ENCODE measurements at places on chromosomes 13 and 19.

DNA sequence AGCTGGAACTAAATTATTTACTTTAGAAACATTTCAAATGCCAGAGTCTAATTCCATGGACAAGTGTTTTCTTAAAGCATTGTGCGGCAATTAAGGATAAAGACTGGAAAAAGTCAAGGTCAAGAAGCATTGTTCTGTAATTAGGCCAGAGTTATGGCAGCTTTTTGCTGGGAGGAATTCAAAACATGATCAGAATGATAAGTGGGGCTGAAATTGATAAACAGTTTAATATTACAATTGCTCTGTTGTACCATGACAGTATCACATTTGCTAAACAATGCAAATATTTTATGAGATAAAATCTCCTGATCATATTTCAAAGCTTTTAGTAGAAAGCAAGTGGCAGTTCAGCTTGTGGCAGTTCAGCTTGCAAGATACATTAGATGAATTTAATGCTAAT lies 513.7 kb downstream of the GPC6 start:
- no peak for DNase-seq

- no peak for DNase-seq
Measured at GRCh38 chr13:99028890-99029289, 51.0 kb upstream of the DOCK9 start.

DNA sequence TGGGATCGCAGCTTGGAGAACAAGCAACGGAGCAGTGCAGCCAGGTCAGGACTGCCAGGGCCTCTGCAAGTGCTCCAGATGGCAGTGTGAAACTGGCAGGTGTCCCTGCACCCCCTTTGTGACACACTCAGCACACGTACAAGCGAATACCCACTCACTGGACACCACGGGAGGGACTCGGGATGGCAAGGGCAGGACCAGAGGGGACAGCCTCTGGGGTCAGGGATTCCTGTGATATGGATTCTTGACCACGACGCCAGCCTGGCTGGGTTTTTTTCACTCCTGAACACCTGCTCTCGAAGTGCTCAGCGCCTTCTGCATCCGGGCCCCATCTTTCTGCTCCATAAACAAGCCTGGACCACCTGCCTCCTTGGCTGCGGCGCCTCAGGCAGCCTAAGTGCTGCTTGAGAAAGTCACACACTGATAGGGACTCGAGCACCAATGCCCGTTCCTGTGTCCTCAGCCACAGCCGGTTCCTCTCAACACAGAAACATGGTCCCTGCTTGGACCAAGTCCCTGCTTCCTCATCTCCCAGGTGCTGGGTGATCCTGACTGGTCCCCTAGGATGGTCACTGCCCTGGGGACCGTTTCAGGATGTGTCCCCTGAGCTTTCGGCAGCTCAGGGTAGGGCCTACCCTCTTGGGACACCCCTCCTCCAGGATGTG lies 22.0 kb downstream of the ELAVL1 start:
- no peak for DNase-seq

DNA sequence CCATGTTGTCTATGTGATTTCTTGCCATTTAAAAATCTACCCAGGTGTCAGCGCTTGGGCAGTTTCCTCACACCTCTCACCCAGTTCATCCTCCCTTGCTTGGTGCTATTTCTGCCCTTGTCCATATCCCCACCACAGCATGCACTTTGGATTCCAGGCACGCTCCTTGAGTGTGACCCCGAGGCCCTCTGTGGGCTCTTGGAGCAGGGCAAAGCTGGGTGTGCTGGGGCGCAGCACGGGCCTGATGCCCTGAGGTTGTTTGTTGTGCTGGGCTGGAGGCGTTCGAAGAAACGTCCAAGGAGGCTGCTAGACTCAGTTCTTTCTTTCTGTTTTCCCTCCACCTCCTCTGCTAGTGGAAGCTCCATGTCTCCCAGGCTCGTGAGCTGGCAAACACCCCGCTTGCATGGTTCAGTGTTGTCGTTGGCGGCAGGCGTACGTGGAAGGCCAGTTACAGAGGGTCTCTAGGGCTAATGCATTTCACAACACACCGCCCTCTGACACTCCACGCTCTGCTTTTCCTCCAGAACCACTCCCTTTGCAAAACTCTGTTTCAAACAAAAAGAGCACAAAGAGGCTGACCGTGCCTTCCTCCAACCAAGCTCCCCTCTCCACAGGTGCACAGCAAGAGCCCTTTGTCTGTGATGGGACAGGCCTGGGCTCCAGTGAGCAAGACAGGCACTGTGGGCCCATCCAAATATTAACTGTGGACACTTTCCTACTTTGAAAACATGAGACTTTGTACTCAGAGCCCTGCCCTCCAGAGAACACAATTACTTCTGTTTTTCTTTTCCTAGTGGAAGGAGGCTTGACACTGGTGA lies 117.7 kb upstream of the GJB6 start:
- DNase-seq = no peak

GRCh38 chr19:3132971-3133792 lies 2.7 kb upstream of the GNA15 start:
- DNase-seq = peak; percentile 61

DNA sequence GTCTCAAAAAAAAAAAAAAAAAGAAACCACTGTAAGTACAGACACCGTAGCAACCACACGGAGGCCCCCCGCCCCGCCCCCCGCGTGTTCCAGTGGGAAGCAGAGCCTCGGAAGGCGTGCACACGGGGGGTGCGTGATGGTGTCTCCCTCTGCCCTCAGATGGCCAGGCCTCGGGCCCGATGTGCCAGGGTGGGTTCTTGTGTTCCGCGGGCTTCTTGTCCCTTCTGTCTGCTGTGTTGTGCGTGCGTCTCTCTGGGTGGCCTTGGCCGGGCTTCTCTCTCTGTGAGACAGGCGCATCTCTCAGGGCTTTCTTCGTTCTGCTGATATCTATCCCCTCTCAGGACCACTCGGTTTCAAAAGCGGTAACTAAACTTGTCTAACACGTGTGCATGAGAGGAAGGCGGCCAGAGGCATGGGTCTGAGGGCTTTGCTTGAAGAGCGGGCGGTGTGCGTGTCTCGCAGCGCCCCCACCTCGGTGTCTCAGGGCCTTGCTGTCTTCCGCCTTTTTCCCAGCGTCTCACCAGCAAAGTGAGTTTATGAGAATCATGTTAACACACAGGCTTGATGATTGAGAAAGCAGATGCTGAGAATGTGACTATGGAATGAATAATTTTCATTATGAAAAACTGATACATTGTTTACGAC lies 12.6 kb downstream of the ATP11A start:
- no peak for DNase-seq

DNA sequence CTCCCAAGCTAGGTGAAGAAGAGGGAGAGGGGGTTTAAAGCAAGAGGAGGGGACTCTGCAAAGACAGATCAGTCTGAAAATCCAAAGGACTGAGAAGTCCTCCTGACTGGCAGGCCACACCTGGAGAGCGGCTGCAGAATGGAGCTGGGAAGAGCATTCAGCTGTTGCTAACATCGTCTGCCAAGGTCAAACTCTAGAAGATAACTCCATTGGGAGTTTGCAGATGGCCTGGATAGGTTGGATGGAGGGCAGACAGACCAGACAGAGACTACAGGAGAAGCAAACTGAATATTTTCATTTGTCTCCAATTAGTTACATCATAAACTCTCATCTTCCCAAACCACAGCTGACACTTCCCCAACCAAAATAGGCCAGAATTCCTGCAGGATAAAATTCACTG lies 19.9 kb upstream of the SHISA2 start:
- DNase-seq = no peak

- DNase-seq = no peak
Measured at GRCh38 chr13:50123002-50123401, 107.8 kb downstream of the KCNRG start.

DNA sequence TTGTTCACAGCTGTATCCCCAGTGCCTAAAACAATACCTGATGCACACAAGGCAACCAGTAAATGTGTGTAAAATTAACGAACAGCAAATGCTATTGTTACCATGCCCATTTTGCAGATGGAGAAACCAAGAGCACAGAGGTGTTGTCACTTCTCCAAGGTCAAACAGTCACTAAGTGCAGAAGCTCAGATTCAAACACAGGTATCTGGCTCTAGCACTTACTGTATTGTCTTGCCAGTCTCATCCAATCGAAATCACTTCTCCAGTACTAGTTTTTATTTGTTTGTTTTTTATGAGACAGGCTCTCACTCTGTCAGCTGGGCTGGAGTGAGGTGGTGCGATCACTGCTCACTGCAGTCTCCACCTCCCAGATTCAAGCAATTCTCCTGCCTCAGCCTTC lies 13.7 kb downstream of the PLD3 start:
- DNase-seq = no peak

DNA sequence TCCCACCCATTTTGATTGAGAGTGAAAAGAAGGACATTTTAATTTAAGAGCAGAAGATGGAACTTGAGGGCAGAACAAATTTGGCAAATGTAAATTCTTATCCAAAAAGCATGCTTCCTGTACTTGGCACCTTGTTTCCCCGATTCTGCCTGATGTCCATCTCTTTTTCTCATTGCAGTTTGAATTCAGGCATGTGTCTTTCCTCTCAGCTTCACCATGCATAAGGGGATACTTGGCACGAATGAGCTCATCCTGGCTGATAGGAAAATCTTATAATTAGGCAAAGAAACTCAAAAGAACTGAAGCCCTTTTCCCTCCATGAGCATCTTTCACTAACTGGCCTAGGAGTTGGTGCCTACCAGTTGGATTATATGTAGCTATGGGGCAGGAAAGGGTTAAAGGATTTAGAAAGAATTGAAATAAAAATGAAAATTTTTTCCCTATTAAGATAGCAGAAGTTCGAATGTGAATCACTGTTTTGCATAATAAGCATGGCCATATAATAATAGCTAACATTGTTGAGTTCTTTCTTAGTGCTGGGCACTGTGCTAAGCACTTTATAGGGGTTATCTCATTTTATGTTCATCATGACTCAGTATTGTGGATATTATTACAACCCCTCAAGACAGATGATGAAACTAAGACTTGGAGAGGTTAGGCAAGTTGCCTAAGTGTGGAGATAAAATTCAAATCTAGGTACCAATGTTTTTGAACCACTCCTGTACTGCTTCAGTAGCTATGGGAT lies 386.6 kb downstream of the KCNRG start:
- no peak for DNase-seq

DNA sequence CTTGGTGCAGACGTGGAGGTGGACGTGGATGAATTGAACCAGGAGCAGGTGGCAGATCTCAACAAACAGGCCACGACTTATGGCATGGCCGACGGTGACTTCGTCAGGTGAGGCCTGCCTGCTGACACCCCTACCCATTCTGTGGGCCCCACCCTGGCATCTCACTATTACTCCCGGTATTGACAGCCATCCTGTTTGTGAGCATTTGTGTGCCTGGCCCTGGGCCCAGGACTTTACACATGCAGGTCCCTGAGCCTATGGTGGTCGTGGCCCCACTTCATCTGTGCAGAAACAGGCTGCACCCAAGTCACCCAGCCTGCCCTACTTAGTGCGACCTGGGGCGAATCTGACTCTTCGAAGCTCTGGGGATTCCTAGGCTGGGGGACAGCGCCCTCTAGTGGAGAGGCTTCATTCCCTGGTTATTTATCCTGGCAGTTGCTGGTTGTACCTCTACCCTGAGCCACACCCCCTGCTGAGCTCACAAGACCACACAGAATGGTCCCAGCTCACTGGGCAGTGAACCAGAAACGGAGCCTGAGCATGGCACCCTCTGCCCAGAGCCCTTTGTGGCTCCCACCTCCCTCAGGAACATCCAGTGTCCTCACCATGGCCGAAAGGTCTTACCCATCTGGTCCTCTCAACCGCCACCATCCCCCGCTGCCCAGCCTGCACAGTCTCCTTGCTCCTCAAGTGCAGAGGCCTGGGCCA lies 16.9 kb downstream of the ZNF296 start:
- DNase-seq = no peak

DNA sequence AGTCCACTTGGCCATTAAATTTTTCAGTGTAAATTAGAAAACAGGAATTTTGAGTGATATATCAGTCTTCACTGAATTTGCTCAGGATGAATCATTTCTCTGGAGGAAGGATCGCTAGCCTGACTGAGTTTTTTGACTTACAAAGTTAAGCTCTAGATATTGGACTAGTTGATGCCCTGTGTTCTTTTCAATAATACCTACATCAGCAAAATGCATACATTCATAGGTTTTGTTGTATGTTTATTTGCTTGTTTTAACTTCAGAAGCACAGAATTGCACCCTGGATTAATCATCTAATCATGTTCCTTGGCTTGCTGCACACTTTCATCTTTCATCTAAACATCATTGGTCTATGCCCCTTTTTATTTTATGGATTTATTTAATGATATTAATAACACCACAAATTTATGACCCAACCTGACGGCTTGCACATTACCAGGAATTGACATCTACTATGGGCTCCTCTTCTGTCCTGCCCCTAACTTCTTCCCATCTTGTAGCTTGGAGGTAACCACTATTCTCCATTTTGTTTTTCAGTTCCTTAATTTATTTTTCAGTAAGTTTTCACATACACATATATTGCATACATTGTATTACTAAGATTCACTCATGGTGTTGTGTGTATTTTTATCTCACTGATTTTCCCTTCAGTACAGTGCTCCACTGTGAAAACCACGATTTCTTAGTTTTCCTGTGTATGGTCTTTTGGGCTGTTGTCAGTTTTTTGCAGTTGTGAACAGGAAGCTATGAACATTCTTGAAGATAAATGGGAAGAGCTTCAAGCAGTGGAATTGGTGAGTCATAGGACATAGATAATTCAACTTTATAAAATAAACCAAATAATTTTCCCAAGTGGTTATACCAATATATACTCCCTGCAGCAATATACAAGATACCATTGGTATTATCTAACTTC lies 23.3 kb downstream of the COMMD6 start:
- DNase-seq = no peak

- DNase-seq = no peak
Measured at GRCh38 chr19:43474986-43475705, 9.7 kb upstream of the LYPD3 start.

DNA sequence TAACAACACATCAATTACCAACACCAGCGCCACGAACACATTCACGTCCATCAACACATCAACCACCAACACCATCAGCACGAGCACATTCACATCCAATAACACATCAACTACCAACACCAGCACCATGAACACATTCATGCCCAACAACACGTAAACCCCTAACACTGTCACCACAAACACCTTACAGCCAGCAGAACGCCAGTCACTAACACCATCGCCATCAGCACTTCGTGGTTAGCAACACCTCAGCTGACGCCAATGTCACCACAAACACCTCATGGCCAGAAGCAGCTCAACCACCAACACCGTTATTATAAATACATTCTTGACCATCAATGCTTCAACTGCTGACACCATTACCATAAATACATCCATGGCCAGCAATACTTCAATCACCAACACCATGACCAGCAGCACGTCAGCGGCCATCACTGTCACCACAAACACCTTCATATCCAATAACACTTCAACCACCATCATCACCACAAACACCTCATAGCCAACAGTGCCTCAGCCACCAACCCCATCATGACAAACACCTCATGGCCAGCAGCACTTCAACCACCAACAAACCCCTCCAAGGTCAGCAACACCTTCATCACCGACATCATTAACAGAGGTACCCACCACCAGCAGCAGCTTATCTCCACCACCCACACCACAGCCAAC lies 9.4 kb downstream of the FCER2 start:
- no peak for DNase-seq

- no peak for DNase-seq
Measured at GRCh38 chr13:80782441-80782840, 441.5 kb upstream of the SPRY2 start.

Data from SIG-M5 (cell line).